ENCODE measurements at places on chromosomes 7 and 10. TPM values are rescaled to one million over a fixed set of nuclear protein-coding genes. Genes with fewer than 3 reads are reported as not detected.

TAS2R3 gene
- total RNA-seq, result 2.7 TPM

DNA sequence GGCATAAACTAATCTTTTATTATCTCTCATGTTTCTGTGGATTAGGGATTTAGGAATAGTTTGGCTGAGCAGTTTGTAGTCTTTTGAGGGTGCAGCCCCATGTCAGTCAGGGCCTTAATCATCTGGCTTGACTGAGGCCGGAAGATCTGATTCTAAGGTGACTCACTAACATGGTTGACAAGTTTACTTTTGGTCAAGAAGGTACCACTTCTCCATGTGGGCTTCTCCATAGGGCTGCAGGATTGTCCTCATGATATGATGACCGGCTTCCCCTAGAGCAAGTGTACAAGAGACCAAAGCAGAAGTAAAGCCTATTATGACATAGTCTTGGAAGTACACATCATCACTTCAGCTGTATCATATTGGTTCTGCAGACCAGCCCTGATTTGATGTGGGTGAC, 45.9 kb upstream of the OIT3 start:
- no peak for DNase-seq
- H3K4me1 ChIP-seq, result no peaks in the 10 kb centered on the region
- no peak overlapping the region for H3K27ac ChIP-seq
- H3K27me3 ChIP-seq, result no peaks in the 10 kb centered on the region

GRCh38 chr10:117445992-117446391, 70.8 kb upstream of the PDZD8 start:
- no peak overlapping the region for H3K27ac ChIP-seq
- H3K36me3 ChIP-seq, result no peaks in the 10 kb centered on the region
- DNase-seq, result no peak
- no peaks in the 10 kb centered on the region for H3K27me3 ChIP-seq

- no peaks in the 10 kb centered on the region for H3K27me3 ChIP-seq
- H3K4me1 ChIP-seq, result peaks cover 31% of the 10 kb centered on the region
- H3K4me3 ChIP-seq, result no peak overlapping the region
- no peak overlapping the region for H3K27ac ChIP-seq
These were observed 76.2 kb downstream of the CYP51A1 start for GRCh38 chr7:92058040-92058439.

DNA sequence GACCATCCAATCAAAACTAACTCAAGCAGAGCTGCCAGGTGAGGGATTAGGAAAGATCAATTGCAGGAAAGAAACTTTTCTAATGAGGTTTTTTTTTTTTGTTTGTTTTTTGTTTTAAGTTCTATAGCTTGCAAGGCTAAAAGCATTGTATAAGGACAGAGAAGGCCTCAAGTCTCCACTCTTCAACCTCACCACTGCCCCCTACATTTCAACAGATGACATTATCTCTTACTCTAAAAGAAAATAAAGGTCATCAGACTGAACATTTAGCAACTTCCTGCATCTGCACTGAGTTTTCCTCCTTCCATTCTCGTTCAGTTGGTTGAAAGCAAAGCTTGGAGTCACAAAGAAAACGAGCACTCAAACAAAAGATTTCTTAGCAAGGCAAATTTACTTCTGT, 45.2 kb upstream of the EXOC4 start:
- H3K27me3 ChIP-seq, result peaks cover 3% of the 10 kb centered on the region
- no peak overlapping the region for H3K4me3 ChIP-seq
- H3K27ac ChIP-seq, result no peak overlapping the region
- no peaks in the 10 kb centered on the region for H3K4me1 ChIP-seq

DNA sequence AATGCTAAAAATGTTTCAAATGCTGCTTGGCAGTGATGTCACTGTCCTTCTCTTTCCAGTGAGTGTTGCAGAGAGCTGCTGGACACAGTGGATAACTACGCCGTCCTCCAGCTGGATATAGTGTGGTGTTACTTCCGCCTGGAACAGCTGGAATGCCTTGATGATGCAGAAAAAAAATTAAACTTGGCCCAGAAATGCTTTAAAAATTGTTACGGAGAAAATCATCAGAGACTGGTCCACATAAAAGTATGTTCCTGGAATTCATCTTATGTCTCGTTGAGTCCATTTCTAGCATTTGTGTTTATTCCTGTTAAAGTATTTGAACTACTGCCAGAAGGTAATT, 25.2 kb downstream of the NUB1 start:
- no peaks in the 10 kb centered on the region for H3K27me3 ChIP-seq
- peaks cover 10% of the 10 kb centered on the region for H3K4me1 ChIP-seq
- peak overlapping the region; percentile 3 for H3K27ac ChIP-seq
- H3K36me3 ChIP-seq, result peaks cover 53% of the 10 kb centered on the region
- DNase-seq, result no peak

- H3K27ac ChIP-seq, result no peak overlapping the region
- no peaks in the 10 kb centered on the region for H3K27me3 ChIP-seq
- DNase-seq, result no peak
These were observed 133.7 kb upstream of the TNS3 start for GRCh38 chr7:47715631-47716068.

DNA sequence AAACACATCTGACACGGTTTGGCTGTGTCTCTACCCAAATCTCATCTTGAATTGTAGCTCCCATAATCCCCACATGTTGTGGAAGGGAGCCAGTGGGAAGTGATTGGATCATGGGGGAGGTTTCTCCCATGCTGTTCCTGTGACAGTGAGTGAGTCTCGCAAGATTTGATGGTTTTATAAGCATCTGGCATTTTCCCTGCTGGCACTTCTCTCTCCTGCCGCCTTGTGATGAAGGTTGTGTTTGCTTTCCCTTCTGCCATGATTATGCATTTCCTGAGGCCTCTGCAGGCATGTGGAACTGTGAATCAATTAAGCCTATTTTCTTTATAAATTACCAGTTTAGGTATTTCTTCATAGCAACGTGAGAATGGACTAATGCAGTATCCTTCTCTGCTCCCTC, 5.9 kb upstream of the HTR5A start:
- H3K36me3 ChIP-seq, result no peaks in the 10 kb centered on the region
- DNase-seq, result no peak
- no peak overlapping the region for H3K27ac ChIP-seq
- no peaks in the 10 kb centered on the region for H3K27me3 ChIP-seq
- no peak overlapping the region for H3K4me3 ChIP-seq

LIPA gene
- total RNA-seq, result 117 TPM

DNA sequence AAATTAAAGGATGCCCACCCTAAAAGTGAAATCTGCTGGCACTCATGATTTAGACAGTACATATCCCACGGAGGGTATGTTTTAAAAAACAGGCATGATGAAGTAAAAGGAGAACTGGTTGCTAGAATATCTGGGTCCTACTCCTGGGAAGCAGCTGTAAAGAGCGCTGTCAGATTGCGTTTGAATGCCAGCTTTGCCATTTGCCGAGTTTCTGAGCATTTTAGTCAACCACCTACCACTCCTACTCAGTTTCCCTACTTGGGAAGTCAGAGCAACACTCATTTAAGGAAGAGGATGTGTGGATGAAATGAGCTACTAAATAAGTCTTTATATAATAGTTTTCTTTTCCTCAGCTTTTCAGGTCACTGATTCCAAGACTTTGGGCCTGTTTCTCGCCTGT, 1.1 kb upstream of the UMAD1 start:
- H3K36me3 ChIP-seq, result peaks cover 4% of the 10 kb centered on the region
- no peaks in the 10 kb centered on the region for H3K27me3 ChIP-seq
- peak overlapping the region; percentile 84 for H3K4me3 ChIP-seq
- H3K4me1 ChIP-seq, result peaks cover 29% of the 10 kb centered on the region

ZNF777 gene
- total RNA-seq, result 9.5 TPM

MSMB gene
- not detected for total RNA-seq

DNA sequence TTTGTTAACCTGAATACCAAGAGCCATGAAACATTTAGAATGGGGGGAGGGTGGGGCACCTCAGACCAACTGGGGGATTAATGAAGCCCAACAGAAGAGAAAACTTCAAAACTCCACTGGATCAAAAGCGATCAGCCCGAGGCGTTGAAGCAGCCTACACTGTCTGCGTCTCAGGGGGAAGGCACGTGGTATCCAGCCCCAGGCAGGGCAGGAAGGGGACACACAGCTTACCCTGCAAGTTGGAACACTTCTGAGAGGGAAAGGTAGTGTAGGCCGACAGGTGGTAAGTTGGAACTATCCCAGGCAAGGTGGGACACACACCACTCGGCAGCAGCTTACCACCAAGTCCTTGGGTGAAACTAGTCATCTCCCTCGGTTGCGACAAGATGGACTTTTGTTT, 102.9 kb downstream of the TAX1BP1 start:
- H3K4me1 ChIP-seq, result no peaks in the 10 kb centered on the region
- no peak overlapping the region for H3K27ac ChIP-seq
- no peaks in the 10 kb centered on the region for H3K27me3 ChIP-seq
- H3K4me3 ChIP-seq, result no peak overlapping the region
- H3K36me3 ChIP-seq, result peaks cover 15% of the 10 kb centered on the region

- H3K36me3 ChIP-seq, result no peaks in the 10 kb centered on the region
- no peaks in the 10 kb centered on the region for H3K27me3 ChIP-seq
- H3K27ac ChIP-seq, result no peak overlapping the region
- DNase-seq, result no peak
These were observed 17.1 kb upstream of the ZNF800 start for GRCh38 chr7:127409629-127410028.

GRCh38 chr10:111110771-111111170, 33.9 kb downstream of the ADRA2A start:
- H3K36me3 ChIP-seq, result no peaks in the 10 kb centered on the region
- no peak for DNase-seq
- H3K4me1 ChIP-seq, result no peaks in the 10 kb centered on the region
- H3K27ac ChIP-seq, result no peak overlapping the region
- H3K4me3 ChIP-seq, result no peak overlapping the region

DNA sequence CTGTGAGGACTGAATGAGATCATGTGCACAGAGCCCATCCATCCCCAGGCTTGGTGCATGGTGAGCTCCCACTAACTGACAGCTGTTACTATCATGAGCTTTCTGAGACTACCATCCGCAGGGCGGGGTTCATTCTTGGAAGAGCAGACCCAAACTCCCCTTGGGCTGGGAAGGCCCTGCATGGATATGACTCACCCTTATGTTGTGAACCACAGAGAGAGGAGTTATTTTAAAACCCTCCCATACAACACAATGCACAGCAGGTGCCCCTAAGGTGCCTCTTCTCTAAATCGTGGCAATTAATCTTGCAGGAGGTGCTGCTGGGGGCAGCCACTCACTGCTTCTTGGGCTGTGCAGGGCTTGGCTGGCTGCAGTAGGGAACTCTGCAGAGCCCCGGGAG, 219.1 kb downstream of the GFRA1 start:
- H3K27ac ChIP-seq, result no peak overlapping the region
- H3K36me3 ChIP-seq, result no peaks in the 10 kb centered on the region
- H3K27me3 ChIP-seq, result no peaks in the 10 kb centered on the region
- no peak overlapping the region for H3K4me3 ChIP-seq
- no peaks in the 10 kb centered on the region for H3K4me1 ChIP-seq
- no peak for DNase-seq

DNA sequence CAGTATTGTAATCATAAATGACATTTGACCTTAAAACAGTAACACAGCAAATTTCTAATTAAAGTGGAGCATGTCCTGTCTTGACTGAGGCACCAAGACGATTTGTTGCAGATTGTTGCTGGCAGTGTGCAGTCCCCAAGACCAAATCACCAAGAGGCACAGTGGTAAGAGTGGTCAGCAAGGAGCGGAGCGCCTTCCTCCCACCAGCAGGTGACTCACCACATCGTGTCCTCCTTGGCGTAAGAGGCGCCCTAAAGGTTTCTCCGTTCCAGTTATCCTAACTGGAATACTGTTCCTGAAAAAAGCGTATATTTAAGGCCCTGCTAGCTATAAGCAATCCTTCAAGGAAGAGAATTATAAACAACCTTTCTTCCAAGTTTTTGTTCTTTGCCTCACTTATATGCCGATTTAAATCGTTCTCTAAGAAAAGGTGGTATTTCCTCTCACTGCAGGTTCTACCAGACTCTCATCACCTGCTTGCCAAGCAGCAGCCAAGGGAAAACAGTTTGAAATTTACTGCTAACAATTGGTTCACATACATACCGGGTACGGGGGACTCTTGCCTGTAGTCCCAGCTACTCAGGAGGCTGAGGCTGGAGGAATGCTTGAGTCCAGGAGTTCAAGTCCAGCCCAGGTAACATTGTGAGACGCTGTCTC, 10.7 kb upstream of the REPIN1 start:
- no peak for DNase-seq
- H3K27ac ChIP-seq, result no peak overlapping the region
- H3K36me3 ChIP-seq, result no peaks in the 10 kb centered on the region
- no peak overlapping the region for H3K4me3 ChIP-seq

HMX3 gene
- not detected for total RNA-seq

CACNB2 gene
- total RNA-seq, result 5.7 TPM

- no peaks in the 10 kb centered on the region for H3K27me3 ChIP-seq
- H3K27ac ChIP-seq, result no peak overlapping the region
- no peak for DNase-seq
- no peak overlapping the region for H3K4me3 ChIP-seq
- H3K36me3 ChIP-seq, result no peaks in the 10 kb centered on the region
These were observed 120.1 kb downstream of the PTPN20 start for GRCh38 chr10:47031211-47031900.

ACTL6B gene
- total RNA-seq, result not detected

GRCh38 chr7:89021741-89022140, 226.2 kb upstream of the TEX47 start:
- no peak overlapping the region for H3K4me3 ChIP-seq
- no peak overlapping the region for H3K27ac ChIP-seq

GRCh38 chr7:93039786-93040185, 78.0 kb downstream of the SAMD9 start:
- H3K27me3 ChIP-seq, result no peaks in the 10 kb centered on the region
- H3K4me1 ChIP-seq, result no peaks in the 10 kb centered on the region

DDC gene
- 1.2 TPM for total RNA-seq

DNA sequence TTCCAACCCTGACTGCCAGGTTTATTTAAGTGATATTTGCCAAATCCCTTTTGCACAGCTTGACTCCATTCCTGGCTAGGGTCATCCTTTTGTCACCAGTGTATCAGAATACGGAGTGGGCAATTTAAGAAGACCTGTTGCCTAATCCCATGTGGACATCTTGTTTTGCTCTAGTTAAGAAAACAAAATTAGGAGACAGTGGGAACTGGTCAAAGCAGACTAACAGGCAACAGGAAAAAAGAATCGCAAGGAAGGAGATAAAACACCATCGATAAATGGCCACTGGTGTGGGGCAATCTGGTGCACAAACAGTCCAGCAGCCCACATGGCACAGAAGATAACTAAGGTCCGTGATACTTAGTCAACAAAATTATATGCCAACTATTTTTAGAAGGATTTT, 21.4 kb downstream of the KDM7A start:
- H3K4me1 ChIP-seq, result no peaks in the 10 kb centered on the region
- no peaks in the 10 kb centered on the region for H3K36me3 ChIP-seq
- no peaks in the 10 kb centered on the region for H3K27me3 ChIP-seq
- no peak overlapping the region for H3K27ac ChIP-seq

ASB15 gene
- total RNA-seq, result not detected

DNA sequence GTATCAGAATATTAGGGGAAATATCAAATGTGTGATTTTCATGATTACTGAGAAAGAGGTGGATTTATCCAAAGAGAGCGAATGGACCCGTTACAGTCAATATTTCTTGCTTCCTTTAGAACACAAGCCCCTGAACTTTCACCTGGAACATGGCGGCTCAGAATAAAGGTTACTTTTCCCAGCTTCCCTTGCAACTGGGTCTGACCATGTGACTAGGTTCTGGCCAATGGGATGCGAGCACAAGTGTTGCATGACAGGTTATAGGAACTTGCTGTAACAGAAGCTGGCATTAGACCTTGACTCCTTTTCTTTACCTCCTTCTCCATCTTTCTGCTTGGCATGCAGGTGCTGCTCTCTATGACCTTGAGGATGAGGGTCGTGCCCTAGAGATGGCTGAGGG, 556.1 kb downstream of the TYW1 start:
- DNase-seq, result no peak
- no peak overlapping the region for H3K27ac ChIP-seq
- H3K4me1 ChIP-seq, result no peaks in the 10 kb centered on the region
- no peaks in the 10 kb centered on the region for H3K36me3 ChIP-seq
- H3K27me3 ChIP-seq, result no peaks in the 10 kb centered on the region

- no peak for DNase-seq
- peak overlapping the region; percentile 97 for H3K27ac ChIP-seq
- H3K4me3 ChIP-seq, result peak overlapping the region; percentile 91
- H3K4me1 ChIP-seq, result peaks cover 17% of the 10 kb centered on the region
These were observed 707 bp upstream of the C1GALT1 start for GRCh38 chr7:7181519-7182155.
